CD4-positive, alpha-beta T cell treated with Interleukin-12 subunit alpha and Interleukin-12 subunit beta, for 1 hour (primary cell): ENCODE measurements at places on chromosomes 3 and 15.
A peak's percentile ranks its signal among the peaks of the same experiment; 100 is the strongest.

GRCh38 chr3:195106418-195106906 lies 164.5 kb downstream of the XXYLT1 start:
- peak; percentile 71 for DNase-seq

GRCh38 chr3:119279101-119279554 lies 15.1 kb upstream of the ARHGAP31 start:
- DNase-seq = no peak

DNA sequence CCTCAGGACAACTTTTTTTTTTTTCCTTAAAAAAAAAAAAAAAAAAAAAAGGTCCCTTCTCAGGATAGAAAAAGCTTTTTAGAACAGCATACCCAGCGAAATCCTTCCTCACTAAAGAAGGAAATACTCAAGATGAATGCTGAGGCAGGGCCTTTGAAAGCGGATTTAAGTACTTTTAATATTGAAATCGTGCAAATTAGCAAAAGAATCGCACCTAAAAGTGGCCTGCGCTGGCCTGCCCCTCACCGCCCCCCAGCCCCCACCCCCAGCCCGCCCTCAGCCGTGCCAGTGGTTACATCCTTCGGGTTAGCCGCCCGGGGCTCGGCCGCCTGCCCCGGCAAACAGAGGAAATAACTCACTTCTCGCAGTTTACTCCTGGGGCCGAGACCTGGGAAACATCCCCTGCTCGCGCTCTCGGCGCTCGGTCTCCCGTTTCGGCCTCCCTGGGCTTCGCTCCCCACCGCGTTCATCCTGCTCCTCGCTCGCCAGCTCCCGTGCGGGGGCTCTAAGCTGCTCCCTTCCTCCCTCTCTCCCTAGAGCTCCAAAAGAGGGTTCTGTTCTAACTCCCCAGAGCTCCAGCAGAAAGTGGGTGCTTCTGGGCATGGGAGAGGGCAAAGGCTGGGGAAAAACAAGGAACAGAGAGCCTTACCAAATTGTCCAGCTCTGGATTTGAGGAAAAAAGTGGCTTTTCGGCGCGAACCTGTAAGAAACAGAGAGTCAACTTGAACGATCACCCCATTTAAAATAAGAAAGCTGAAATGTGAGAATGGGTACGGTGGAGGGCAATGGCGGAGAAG lies 5.2 kb downstream of the MEIS2 start:
- no peak for DNase-seq

DNA sequence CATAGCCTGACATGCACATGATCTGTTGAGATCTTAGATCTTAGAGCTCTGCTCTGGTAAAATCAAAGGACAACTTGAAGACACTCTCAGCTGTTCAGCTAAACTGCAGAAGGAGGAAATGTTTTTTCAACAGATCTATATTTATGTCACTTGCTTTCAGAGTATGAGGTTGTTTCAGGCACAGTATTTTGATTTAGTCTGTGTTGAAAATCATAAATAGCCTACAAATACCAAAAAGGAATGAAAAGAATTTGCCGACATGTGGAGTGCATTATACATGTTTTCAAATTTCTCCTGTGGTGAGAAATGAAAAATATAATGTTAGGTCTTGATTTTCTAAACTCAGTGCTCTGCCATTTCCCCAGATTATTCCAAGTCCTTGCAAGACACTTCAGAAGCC lies 1118.4 kb downstream of the TBL1XR1 start:
- DNase-seq = no peak

- DNase-seq = no peak
These were observed 13.3 kb downstream of the DUOX1 start for GRCh38 chr15:45143056-45143455.

DNA sequence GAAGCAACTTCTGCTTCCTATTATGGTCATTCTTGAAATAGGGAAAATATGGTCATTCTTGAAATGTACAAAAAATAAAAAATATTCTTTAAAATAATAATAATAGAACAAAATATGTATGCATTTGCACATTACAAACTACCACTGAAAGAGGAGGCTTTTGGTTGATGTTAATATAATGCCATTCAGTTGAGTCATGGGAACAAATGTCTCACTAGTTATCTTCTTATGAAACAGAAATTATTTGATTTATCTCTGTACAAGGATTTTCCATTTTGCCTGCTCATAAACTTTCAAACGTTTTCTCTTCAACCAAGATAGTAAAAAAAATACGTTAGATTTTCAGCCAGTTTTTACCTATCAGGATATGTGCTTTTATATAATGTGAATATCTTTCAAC lies 1662.7 kb downstream of the OTOL1 start:
- DNase-seq = no peak

DNA sequence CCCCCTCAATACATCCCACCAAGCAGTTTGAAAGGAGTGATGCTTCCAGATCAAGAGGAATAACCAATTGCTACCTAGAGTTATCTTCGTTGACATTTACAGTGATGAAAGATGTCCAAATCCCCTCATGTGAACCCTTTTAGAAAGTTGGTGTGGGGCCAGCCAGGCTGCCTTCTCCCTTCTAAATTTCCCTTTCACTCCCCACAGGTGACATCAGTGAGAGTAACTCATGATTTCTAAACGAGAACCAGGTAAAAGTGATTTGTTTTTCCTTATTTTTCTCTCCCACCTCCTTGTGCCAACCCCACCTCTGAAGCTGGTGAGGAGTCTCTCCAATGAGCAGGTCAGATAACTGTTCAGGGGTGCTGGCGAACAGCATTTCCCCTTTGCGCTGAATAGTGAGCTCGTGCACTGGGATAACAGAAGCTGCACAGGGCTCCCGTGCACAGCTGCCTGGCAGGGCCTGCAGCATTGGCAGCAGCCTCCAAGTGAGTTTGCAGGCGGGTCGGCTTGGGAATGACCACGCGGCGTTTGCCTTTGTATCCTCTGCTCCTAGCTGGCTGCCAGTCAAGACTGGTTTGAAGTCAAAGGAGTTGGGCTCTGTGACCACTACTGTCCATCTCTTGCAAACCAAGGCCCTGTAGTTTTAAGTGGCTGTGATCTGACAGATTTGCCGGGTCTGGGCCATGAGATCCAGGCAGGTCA lies 70.2 kb upstream of the CORO2B start:
- DNase-seq = no peak

DNA sequence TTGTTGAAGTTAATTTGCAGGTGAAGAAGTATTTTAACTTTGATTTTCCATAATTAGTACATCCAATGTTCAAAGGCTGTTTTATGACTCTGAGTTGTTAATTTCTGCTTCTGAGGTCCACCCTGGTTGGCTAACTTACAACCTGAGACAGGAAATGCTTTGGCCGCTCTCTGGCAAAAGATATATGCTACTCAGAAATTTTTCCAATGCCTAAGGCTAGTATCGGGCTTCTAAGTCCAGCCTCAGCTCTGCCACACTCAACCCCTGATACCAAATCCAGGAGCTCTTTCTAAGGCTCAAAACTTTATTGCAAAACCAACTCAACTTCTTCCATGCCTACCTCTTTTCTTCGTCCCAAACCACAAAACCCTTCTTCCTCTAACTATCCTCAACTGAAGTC lies 192.9 kb downstream of the NEK10 start:
- no peak for DNase-seq

- no peak for DNase-seq
These were observed 527.5 kb downstream of the NAALADL2 start for GRCh38 chr3:175386630-175387029.

DNA sequence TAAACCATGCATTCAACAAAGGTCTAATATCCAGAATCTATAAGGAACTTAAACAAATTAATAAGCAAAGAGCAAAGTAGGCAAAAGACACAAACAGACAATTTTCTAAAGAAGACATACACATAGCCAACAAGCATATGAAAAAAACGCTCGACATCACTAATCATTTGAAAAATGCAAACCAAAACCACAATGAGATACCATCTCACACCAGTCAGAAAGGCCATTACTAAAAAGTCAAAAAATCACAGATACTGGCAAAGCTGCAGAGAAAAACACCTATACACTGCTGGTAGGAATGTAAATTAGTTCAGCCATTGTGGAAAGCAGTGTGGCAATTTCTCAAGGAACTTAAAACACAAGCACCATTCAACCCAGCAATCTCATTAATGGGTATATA lies 53.8 kb downstream of the FSIP1 start:
- no peak for DNase-seq

DNA sequence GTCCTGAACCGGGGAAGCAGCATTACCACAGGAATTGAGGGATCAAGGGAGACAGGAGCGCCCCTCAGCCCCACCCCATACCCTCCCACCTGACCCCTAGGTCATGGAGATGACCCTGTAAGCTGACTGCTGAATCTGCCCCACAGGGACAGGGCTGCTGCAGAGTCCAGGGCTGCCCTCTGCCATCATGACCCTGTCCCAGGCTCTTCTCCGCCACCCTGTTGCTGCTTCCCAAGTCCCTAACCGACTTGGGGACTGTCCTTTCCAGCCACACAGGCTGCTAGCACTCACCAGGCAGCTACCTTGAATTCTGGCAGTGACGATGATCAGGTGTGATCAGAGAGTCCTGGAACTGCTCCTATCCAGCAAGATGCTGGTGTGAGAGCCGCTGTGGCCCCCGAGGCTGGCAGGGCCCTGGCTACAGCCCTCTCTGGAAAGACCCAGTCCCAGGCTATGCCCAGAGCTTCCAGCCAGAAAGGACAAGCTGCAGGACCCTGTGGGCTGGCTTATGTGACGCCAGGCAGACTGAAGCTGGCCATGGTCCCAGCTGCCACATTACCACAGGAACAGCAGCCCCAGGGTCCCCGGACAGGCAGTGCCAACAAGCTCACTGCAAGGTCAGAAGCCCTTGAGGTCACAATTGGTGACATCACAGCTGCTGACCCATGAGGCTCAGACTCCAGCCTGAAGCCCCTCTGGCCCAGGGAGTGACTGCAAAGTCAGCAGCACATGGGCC lies at the start of gene C3orf22:
Gene C3orf22 (minus strand): TSS at position 597 of the 736 bp plus-strand sequence. CDS start 5,542 bp downstream, outside the sequence.
- DNase-seq = no peak

GRCh38 chr3:98741121-98741716 lies 21.9 kb upstream of the ST3GAL6 start:
- DNase-seq = no peak

DNA sequence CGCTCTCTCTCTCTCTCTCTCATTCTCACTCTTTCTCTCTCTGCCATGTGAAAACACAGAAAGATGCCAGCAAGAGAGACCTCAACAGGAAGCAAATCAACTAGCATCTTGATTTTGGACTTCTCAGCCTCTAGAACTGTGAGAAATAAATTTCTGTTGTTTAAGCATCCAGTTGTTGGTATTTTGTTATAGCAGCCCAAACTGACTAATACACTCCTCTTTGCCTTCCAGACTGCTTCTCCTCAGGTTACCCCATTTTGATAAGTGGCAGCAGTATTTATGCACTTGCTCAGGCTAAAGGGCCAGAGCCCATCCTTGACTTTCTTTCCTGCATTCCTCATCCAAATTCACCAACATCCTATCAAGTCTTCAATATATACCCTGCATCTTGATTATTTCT lies 76.6 kb upstream of the NANOGP8 start:
- DNase-seq = no peak

DNA sequence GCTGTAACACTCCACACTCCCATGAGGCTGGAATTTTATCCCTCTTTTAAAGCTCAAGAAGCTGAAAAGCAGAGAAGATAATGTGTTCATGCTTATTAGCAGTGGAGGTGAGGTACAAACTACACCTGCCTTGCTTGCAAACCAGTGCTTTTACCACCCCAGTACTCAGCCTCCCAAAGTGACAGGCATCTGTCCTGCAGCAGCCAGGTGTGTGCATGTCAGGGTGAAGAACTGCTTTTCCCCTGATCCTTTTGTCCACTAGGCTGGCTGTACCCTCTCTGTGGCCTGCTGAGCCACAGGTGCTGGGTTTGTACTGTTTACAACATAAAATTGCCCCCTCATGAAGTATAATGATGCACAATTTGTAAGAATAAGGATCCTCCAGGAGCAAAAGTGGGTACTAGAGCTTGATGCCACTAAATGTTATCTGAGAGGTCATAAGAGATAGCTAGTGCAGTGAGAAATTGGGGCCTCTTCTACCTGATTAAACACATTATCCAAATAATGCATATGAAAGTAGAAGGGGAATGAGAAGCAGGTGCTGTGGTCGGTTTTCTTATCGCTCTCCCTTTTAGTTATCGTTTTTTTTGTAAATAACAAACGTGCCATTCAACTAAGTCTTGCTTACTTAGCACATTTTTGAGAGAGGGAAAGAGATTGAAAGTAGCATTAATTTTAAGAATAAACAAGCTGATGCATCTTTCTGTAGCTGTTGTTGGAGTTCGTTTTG lies 39.2 kb upstream of the GADL1 start:
- no peak for DNase-seq

DNA sequence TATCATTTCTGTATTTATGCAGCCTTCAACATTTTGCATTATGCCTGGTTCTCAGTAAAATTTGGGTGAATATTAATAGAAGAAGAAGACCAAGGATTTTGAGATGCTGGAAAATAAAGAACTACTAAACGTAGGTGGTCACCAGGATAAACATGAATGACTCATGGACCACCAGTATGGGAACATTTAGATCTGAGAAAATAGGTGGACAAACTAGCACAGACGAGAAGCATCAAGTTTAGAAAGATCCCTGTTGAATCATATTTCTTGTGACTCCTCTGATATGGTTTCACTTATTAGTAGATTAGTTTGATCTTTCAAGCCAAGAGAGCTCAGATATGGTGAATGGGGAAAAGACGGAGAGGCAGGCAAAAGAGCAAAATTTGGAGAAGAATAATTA lies 97.9 kb downstream of the RAP2B start:
- no peak for DNase-seq

GRCh38 chr3:123021388-123021787 lies 6.2 kb downstream of the SEMA5B start:
- DNase-seq = no peak
